ENCODE measurements at places on chromosomes 7 and 10. TPM values are rescaled to one million over a fixed set of nuclear protein-coding genes. Genes with fewer than 3 reads are reported as not detected.

DNA sequence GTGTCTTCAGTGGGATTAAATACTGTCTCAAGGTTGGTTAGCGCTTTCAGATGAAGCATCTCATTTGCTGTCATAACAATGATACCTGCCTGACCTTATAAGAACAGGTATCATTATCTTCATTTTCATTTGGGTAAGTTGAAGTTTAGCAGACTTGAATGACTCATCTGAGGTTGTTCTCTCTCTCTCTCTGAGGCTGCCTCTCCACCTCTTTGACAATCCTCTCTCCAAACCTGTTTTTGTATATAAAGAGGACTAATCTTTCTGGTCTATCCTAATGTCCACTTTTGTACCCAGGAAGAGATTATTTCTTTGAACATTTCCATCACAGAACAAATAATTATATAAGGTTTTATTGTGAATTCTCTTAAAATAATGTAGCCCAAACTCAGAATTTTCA lies 291.4 kb downstream of the KLF6 start:
- no peak for DNase-seq

DNA sequence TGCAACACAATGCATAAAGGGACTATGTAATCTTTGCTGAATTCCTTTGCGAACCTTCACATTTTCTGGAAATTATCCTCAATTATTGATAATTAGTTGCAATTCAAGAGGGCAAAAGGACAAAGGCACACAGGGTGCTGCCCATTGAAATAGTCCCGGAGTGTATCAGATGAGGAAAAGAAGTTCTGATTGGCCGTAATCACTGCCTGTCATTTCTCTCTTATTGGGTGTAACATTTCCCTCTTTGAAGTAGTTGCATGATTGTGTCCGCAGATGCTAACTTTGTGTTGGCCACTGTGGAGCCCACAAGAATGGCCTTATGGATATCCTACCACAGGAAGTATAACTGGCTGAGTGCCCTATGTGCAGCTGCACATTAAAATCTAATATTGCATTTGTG lies 35.1 kb upstream of the TAS2R16 start:
- DNase-seq: no peak

DNA sequence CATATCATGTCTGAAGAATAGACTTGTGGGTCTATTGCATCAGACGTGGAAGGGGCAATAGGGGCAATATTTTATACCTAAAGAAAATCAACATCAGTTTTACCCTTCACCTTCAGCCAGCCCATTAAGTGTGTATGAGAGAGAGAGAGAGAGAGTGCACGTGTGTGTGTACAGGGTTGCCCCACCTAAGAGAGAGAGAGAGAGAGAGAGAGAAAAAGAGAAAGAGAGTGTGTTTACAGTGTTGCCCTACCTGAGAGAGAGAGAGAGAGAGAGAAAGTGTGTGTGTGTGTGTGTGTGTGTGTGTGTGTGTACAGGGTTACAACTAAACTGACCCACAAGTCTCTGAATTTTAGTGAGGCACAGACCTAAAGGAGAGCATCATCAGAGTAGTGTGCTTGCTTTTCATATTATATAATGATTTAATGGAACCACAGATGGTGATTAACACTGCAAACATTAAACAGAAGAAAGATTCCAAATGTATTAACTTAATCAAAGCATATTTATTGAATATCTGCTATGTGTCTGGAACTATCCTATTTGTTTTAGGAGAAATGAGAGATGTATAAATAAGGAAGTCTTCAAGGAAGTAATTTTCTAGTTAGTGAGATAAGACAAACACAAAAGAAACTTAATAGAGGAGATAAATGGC lies 66.8 kb downstream of the CD36 start:
- no peak for DNase-seq

DNA sequence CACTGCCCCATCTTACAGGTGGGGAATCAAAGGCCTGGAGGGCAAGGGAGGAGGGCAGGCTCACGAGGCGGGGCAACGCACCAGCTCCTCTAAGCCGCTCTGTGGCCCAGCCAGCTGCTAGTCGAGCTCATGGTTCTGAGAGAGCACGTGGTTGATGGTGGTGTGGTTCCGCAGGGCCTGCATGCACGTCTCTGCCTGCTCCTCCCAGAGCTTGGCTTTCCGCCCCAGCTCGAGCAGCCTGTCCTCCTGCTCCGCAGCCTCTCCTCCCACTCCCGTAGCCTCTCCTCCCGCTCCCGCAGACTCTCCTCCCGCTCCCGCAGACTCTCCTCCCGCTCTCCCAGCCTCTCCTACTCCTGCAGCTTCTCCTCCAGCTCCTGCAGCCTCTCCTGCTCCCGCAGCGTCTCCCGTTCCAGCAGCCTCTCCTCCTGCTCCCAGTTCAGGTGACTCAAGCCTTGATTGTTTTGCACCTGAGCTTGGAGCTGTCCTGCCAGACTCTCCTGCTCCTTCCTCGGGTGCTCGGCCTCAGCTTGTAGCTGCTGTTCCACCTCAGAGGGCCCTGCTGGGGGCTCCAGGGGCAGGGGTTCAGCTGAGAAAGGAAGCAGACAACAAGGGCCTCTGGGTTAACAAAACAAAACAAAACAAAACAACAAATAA lies 19.1 kb upstream of the MTPAP start:
- no peak for DNase-seq

- DNase-seq: no peak
These were observed 83.8 kb upstream of the TMEM168 start for GRCh38 chr7:112873831-112874553.

The BLNK gene
- not detected for total RNA-seq

Data from endothelial cell of umbilical vein (primary cell).